A549 treated with CpdA at 1 μM for 4 hours (cell line): ENCODE measurements at places on chromosomes 13 and 19. TPM values are rescaled to one million over a fixed set of nuclear protein-coding genes. Genes with fewer than 3 reads are reported as not detected.

Gene LYPD3
- 0.47 to 0.79 TPM (median 0.70 TPM) in 5 replicates for total RNA-seq

Gene CBLC
- not detected in 5 replicates for total RNA-seq

Gene KASH5
- total RNA-seq: not detected in 5 replicates

Gene ZNF274
- total RNA-seq: 12.9 to 16.3 TPM (median 14.3 TPM) in 5 replicates

Gene SYNE4
- total RNA-seq: 0.23 to 0.50 TPM (median 0.36 TPM) in 4 of 5 replicates, not detected in the other

Gene ATP4B
- not detected in 5 replicates for total RNA-seq

Gene IGFL4
- total RNA-seq: 0.37 to 0.74 TPM (median 0.51 TPM) in 5 replicates

Gene SOX1
- not detected in 5 replicates for total RNA-seq

Gene IFNL1
- total RNA-seq: 0.06 to 0.23 TPM in 2 of 5 replicates, not detected in the others
